ENCODE measurements at places on chromosomes 5 and 9. TPM values are rescaled to one million over a fixed set of nuclear protein-coding genes. Genes with fewer than 3 reads are reported as not detected.

The CKMT2 gene
- not detected for total RNA-seq

GRCh38 chr5:58922461-58923171 lies 339.7 kb downstream of the RAB3C start:
- no peak for DNase-seq

The C9 gene
- 0.39 TPM for total RNA-seq

- no peak for DNase-seq
Observed at GRCh38 chr5:28967848-28968247, 1929.5 kb upstream of the CDH9 start.

The EIF4EBP3 gene
- total RNA-seq: 7.6 TPM

GRCh38 chr5:170632266-170632984 lies 128.6 kb downstream of the KCNIP1 start:
- peak; percentile 33 for DNase-seq

- DNase-seq: no peak
Observed at GRCh38 chr5:39411061-39411460, 13.7 kb downstream of the DAB2 start.

The MCTP1 gene
- 3.2 TPM for total RNA-seq

The PCDHGA3 gene
- total RNA-seq: 0.11 TPM

GRCh38 chr5:60162441-60162840 lies 268.9 kb upstream of the PDE4D start:
- DNase-seq: no peak

- DNase-seq: no peak
Observed at GRCh38 chr9:5593904-5594303, 35.0 kb upstream of the RIC1 start.

GRCh38 chr5:159092332-159092687 lies 7.4 kb downstream of the EBF1 start:
- DNase-seq: no peak

- peak; percentile 51 for DNase-seq
Observed at GRCh38 chr5:16616536-16617273, at the start of gene RETREG1. Gene RETREG1 (minus strand): TSS chr5:16616997. CDS start chr5:16616971, 26 bp downstream.

DNA sequence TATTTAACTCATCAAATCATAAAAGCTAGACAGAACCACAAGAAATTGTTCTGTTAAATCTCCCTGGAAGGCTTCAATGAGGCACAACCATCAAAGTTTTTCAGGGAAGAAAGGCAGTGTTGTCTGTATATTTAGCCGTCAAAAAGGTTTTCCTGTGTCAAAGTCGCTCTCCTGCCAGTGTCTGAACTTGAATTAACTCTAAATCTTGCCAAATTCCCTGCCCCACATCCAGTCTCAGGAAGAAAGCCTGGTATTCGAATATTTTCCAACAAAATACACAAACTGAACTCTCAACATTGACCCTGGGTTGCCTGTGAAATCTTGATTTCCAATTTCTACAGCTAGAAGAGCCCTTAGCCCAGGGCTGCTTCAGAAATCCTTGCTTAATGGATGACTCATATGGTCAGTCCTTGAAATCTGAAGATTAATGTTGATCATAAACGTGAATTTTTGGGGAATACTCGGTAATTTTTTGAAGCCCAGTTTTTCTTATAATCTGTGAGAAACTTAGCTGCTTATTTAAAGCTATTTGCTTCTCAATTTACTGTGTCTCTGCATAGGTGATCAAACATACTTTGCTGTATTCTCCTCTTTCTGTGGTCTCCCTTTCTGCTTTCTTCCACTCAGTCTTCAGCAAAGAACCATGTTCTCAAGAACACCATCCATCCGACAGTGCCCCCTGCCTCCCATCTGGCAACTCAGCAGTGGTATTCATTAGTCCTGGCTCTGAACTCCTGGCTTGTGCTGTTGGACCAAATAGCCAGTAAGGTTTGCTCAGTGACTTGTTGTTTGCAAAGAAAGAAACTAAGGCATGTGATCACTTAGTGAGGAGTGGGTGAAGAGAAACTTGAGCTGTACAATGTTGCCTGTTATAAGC lies 58.9 kb downstream of the NREP start:
- DNase-seq: no peak

- no peak for DNase-seq
Observed at GRCh38 chr9:78248635-78249034, 12.8 kb downstream of the CEP78 start.

The HTR4 gene
- total RNA-seq: not detected

The SHC3 gene
- 0.20 TPM for total RNA-seq

GRCh38 chr9:122252796-122253195 lies 11.8 kb downstream of the RBM18 start:
- DNase-seq: no peak

DNA sequence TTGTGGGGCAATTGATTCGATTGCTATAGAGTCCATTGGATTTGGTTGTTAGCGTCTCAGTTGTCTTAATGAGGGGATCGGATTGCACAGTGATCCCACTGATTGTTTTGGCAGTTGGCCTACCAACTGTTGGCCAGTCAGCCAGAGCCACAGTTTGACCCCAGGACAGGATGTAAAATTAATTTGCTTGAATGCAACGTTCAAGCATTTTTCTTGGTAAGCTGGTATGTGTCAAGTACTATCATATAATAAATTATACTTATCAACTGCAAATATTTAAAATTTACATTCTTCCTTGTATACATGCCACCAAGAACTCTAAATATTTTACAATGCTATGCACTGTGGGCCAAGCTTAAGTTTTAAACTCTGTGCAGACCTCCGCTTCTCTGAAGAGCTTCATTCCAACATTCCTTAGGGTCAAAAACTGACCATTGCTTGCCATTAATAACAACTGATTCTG lies 80.4 kb upstream of the OSMR start:
- DNase-seq: no peak

- no peak for DNase-seq
Observed at GRCh38 chr5:138115254-138115653, 24.0 kb downstream of the NME5 start.

The SLC45A2 gene
- 1.1 TPM for total RNA-seq

The GARIN3 gene
- total RNA-seq: not detected

DNA sequence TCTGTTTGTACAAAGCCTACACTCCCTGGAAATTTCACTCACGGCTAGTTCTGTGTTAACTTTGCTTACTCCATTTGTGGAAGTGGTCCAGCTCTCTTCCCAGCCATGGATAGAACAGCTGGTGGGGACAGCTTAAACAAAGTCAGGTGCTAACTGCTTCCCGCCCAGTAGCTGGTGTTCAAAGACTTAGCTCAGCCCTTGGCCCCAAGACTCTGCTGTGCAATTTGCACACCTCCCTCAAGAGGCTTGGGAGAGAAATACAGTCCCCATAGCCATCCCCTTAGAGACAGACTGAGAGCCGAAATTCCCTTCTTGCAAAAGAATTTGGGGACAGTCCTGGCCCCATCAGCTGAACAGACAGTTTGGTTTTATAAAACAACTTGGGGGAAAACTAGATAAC lies 73.8 kb upstream of the RAI14 start:
- no peak for DNase-seq

GRCh38 chr5:143400541-143401226 lies 2.8 kb downstream of the NR3C1 start:
- no peak for DNase-seq

The SGTB gene
- 12.0 TPM for total RNA-seq

DNA sequence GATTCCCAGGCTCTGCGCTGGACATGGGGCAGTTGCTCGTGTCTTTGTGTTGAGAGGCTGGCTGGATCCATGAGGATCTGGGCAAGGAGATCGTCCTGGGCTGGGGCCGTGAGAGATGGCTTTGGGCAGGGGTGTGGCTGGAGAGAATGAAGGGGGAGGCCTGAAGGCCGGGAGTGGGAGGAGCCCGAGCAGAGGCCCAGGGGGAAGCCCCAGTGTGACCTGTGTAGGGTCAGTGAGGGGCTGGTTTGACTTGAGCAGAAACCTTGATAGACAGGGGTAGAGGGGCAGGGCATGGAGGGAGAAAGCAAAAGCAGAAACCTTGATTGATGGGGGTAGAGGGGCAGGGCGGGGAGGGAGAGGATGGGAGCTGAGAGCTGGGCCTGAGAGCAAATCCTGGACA lies 54.4 kb upstream of the ASS1 start:
- DNase-seq: no peak

The IL13 gene
- not detected for total RNA-seq

The FOXD4L5 gene
- 0.25 TPM for total RNA-seq

The AIF1L gene
- 23.3 TPM for total RNA-seq

GRCh38 chr5:14108170-14108996 lies 34.8 kb upstream of the TRIO start:
- peak; percentile 62 for DNase-seq

The FSTL4 gene
- total RNA-seq: 2.7 TPM

The NRG2 gene
- 0.59 TPM for total RNA-seq

DNA sequence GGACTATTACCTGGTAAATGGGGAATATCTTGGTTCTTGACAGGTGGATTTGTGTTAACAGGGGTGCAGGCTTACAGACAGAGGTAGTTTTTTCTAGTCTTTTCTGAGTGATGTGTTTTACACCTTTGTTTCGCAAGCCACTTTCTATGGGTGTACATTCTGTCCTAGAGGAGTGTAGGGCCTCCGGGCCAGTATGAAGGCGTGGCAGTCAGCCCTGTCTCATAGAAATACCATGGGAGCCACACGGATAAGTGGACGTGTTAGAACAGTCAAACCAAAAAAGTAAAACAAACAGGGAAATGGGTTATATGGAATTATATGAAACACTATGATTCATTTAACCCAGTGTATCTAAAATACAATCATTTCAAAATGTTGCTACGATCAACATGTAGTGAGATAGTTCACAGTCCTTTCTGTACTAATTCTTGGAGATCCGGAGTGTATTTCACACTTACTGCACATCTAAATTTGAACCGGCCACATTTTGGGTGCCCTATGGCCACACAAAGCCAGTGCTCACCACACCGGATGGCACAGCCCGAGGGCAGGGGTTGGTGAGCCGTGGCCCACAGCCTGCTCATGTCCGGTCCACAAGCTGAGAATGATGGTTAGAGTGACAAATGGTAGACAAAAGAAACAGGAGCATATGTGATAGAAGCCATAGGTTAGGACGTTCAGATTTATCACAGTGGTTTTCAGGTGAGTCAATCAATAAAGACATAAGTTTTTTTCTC lies 80.1 kb upstream of the IRX4 start:
- no peak for DNase-seq

DNA sequence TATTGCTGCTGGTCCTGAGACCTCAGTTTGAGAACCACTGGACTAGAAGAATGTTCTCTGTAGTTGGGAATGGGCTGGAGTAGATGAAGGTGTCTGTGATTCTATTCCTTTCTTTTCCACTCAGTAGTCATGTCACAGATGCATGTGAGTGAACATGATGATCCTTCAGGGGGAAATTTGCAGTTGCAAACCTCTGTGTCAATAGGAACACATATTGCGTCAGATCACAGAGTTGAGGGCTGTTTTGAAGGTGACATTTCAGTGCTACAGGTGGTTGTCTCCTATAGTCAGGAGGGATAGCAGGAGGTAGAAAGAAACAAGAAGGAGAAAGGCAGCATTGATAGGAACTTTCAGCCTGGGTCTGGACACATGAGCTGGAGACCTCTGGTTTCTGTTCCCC lies 239.3 kb downstream of the ARHGEF28 start:
- no peak for DNase-seq

The C7 gene
- not detected for total RNA-seq

DNA sequence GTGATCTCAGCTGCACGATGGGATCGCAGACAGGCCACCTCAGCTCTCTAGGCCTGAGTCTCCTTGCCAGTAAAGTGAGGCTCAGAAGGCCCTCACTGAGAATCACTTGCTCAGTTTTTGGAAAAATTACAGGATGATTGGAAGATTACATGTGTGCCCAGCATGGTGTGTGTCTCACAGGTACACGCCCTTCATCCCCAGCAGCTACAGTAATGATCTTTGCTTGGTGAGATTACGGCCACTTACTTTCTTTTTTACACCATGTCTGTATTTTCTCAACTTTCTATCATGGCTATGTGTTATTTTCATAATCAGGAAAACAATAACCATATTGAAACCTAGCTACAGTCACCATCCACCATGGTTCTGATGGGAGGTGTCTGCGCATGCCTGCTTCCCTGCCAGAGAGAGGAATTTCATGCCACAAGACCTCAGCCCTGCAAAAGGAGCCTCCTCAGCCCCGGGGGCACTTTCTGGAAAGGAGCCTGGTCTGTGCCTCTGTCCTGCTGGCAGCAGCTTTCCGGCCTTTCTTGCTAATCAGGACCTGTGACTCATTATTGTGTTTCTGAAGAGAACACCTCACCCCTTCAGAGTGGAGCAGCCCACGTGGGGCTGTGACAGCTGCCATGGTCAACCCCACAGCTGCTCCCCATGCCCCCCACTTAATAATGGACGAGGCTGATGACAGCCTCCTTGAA lies 64.2 kb upstream of the OLFM1 start:
- peak; percentile 53 for DNase-seq
